ENCODE measurements at places on chromosomes 7 and 10.

DNA sequence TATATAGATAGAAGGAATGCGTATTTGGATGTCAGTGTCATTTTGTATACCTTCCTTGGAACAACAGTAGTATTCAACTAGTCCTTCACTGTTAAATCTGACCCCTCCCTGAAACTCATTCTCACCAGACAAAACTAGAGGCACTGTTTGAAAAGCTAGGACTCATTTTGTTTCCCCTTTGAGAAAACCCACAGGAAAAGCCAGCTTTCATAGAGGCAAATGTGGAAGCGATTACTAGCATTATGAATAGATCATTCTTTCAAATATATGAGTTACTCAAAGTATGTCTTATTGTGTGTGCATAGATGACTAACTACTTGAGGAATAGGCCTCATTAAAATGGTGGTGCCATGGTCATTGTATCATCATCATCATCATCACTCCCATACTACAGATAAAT is 1.9 kb upstream of the ASB15 start:
- no peak for DNase-seq

- no peak for DNase-seq
Observed at GRCh38 chr7:139246905-139247304, 15.9 kb downstream of the UBN2 start.

DNA sequence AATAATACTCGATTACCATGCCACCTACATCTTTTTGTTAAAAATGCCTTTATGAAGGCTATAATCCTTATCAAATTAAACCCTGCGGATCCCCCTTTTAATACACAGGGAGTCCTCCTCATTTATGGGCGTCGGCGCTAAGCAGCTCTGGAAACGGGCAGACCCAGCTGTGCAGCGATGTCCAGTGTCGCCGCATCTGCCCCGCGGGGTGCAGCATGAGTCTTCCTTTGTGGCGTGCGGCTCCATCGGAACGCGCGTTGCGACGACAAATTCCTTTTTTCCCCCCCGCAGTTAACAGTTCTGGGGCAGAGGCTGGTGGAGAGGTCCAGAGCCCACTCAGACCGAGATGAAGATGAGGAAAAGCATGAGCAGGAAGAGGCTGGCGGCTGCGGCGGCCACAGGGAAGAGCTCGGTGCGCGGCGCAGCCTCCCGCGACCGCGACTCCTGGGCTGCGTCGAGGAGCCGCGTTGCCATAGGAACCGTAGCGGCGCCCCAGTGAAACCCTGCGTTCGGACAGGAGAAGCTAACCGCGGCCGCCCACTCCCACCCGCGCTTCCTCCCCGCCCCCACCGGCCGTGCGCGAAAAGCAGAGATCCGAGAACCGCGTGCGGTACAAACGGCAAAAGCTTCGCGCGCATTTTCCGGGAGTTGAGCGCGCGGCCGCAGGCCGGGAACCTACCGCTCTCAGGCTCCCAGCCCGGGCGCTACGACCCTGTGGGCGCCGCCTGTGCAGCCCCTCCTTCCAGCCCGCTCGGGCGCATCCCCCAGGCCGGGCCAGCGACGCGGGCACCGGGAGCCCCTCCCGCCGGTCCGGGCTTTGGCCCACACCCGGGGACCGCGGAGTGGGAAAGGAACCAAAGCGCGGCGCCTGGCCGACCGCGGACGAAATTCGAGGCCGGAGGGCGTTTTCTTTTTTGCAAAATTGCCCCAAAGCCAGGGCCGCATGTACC is 130.6 kb downstream of the SPAG6 start:
- DNase-seq, result no peak

GRCh38 chr7:133854739-133855138 is 272.4 kb upstream of the LRGUK start:
- no peak for DNase-seq

DNA sequence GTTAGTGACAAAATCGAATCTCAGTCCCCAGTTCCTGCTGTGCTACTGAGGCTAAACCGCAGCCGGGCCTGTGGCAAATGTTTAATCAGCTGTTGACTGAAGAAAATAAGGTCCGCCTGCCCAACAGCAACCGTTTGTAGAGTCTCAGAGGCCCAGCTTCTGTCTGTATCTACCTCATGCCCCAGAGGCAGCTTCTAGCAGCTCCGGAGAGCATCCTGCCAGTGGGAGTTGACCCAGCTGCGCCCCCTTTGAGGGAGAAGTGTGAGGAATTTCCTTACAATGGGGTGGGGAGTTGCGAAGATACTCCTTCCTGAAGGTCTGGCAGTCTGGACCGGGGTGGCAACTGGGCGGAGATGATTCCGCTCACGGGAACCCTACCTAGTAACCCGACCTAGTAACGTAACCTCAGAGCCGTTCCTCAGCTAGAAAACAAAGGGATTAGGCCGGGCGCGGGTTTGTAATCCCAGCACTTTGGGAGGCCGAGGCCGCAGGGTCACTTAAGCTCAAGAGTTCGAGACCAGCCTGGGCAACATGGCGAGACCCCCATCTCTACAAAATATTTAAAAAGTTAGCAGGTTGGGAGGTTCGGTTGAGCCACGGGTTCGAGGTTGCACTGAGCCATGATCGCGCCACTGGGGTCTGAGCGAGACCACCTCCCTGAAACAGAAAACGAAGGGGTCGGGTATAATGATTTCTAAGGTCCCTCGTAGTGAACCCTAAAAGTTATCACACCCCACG is 846 bp upstream of the ZNF775 start:
- DNase-seq, result peak; percentile 57

DNA sequence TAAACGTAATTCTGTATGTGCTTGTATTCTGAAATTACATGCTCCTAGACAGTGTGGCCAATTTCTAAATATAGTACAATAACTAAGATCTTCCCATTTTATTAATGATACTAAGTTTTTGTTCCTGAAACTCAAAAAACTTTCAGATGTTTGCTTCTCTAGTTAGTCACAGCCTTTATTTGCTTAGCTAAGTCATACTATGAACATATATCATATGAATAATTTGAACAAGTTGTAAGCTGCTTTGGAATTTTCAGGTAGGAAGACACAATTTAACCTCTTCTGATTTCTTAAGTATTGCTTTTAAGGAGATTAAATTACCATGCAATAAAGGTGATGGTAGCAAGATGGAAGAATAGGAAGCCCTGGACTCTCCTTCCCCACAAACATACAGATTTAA is 148.7 kb downstream of the AMPH start:
- DNase-seq, result no peak

GRCh38 chr7:110061387-110061786 is 1029.5 kb upstream of the LRRN3 start:
- DNase-seq, result no peak

DNA sequence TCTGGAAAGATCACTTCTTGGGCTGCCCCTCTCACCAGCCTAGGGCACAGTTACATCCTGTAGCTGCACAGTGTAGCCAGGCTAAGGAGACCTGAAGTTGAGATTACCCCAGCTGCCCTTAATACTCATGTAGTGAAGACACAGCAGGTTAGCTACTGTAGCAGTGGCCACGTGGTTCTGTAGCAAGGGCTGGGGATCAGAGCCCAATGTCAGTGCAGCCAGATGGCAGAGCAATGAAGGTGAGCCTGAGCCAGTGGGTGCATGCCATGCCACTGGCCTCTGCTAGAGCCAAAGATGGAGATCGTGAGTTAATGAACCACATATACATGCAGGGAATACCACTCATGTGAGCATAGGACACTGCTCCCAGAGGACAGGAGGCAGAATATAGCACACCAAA is 15.5 kb downstream of the AMPH start:
- no peak for DNase-seq

DNA sequence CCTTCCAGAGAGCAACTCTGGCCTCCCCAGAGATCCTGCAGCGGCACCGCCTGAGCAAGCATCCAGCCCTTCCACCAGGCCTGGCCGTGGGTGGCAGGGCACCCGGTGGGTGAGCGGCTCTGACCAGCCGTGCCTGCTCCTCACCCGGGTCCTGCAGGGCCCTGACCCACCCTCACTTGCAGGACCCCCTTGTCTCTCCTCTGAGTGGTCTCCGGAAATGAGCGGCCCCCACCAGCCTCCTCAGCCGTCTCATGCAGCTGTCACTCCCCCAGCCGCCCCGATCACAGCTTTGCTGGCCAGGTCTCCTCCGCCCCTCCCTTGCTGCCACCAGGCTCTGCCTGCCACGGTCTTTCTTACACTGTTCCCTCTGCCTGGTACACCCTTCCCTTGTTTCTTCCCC is 218.2 kb downstream of the TCERG1L start:
- no peak for DNase-seq

DNA sequence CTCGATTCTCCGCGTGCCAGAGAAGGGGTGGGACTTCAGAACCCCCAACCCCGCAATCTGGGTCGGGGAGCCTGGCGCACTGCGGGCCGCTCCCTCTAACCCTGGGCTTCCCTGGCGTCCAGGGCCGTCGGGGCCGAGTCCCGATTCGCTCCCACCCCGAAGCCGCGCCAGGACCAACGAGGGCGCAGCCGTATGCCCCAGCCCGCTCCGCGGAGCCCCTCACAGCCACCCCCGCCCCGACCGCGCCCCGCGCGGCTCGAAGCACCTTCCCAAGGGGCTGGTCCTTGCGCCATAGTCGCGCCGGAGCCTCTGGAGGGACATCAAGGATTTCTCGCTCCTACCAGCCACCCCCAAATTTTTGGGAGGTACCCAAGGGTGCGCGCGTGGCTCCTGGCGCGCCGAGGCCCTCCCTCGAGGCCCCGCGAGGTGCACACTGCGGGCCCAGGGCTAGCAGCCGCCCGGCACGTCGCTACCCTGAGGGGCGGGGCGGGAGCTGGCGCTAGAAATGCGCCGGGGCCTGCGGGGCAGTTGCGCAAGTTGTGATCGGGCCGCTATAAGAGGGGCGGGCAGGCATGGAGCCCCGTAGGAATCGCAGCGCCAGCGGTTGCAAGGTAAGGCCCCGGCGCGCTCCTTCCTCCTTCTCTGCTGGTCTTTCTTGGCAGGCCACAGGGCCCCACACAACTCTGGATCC is at the start of gene LEP:
LEP (plus strand) TSS at position 583 of the 691 bp plus-strand sequence. CDS start 10,741 bp downstream, outside the sequence.
- DNase-seq, result no peak

DNA sequence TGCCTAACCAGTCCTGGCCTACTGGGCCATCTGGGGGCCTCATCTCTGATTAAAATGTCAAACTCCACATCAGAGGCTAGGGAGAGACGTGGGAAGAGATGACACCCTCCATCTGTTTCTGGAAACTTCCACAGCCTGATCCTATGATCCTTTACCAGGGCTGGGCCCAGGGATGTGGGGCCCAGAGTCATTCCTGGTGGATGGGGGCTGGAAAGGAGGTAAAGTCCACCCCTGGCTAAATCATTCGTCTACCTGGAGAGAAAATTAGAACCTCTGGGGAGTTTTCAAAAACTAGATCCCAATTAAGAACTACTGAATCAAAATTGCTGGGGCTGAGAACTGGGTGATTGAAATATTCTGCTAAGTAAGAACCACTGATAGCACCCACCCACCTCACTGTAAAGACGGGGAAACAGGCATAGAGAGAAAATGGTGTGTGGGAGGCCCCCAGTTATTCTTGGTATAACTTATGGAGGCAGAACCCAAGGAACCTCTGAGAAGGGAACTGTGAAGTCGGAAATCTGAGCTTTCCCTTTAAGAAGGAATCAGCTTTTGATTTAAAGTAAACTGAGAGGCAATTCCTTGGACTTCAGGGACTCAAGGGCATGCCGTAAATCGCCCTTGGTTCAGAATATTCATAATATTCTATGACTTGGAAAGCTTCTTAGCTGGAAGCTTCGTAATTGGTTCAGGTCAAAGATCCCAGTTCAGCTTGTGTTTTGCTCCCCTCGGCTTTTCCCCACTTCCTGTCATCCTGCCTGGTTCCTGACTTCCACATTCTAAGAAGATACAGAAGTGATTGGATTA is 53.1 kb downstream of the PRKAG2 start:
- DNase-seq, result no peak

GRCh38 chr10:97006364-97006763 is 174.3 kb downstream of the LCOR start:
- DNase-seq, result no peak

DNA sequence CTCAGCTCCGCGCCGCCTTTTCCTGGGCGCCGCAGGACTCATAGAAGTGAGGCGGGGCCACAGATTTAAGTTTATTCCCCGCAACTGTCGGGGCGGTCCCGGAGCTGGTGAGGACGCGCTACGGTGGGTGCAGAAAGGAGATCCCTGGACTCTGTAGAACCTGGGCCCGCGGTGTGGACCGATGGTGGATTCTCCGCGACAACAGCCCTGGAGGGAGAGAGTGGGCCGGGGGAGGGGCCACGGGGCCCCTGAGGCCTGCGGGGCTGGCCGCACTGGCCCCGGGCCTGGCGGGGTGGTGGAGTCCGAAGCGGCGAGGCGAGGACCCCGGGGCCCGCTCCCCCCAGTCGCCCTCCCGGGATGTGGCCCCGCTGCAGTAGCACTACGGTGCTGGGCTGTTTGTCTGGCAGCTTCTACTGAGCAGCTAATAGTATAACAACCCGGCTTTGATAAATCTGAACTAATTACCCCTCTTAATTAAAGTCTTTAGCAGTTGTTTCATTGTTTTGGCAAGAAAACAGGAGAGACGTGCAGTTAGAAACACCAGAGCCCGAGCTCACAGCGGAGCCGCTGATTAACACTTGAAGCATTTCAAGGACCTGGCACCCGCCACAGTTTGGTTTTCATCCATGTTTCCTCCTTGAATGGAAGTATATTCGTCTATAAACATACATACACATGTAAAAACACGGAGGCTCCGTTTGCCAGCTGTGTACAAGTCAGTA is 4.2 kb downstream of the FEZF1 start:
- no peak for DNase-seq

GRCh38 chr10:7493996-7494395 is 83.2 kb upstream of the SFMBT2 start:
- no peak for DNase-seq

DNA sequence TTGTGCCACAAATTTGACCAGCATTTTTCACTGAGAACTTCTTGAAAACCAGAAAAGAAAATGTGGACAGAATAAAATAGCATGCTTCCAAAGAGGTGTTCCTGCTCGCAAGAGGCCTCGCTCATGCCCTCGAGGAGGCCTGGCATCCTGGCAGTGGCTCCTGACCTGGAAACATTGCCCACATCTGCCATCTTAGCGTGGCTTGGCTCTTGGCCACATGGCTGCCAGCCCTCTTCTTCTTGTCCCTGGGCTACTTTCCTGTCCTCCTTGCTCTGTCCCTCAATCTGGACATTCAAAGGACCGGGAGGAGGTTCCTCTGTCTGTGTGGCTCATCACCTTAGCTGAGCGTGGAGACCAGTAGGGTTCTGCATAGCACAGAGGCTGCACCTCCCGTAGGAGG is 131.6 kb upstream of the TMEM72 start:
- DNase-seq, result no peak

GRCh38 chr7:1232103-1232466 is 587 bp upstream of the UNCX start:
- DNase-seq, result no peak

DNA sequence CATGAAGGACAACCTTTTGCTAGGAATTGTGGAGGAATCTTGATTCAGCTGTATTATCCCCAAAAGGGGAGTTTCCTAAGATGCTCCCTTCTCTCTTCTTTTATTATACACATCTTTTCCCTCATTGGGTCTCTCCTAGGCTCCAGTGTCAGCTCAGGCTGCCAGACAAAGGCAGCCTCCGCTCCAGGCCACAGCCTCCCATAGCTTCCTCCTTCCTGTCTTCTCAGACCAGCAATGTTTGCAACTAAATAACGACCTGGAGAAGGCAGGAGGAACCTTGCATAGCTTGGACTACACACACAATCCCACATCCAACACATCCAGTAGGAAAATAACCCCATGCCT is 12.3 kb downstream of the SFXN3 start:
- no peak for DNase-seq

- DNase-seq, result no peak
Observed at GRCh38 chr10:118571123-118571522, 24.3 kb downstream of the PRLHR start.

Measured in smooth muscle cell of the brain vasculature (primary cell).